DMS 273 treated with DMSO at 0.1 percent for 48 hours (cell line): ENCODE measurements at places on chromosomes 5 and 9.

DNA sequence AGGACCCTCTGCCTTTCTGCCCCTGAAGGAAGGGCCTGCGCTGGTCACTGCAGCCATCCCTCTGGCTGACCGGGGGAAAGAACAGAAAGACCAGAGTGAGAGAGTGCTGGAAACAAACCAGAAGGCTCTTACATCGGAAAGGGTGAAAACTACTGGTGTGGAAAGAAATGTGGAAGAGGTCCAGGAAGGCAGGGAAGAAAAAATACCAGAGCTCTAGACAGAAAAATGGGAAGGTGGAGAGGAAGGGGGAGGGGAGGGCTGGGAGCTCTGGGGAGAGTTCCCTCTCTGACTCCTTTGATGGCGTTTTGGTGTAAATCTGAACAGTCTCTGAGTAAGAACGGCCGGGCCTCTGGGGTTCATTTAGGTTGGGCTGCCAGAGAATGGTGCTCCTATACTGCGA is 47.7 kb downstream of the COL23A1 start:
- DNase-seq: no peak

- DNase-seq: no peak
Measured at GRCh38 chr5:66171349-66172344, 27.5 kb downstream of the SREK1 start.

DNA sequence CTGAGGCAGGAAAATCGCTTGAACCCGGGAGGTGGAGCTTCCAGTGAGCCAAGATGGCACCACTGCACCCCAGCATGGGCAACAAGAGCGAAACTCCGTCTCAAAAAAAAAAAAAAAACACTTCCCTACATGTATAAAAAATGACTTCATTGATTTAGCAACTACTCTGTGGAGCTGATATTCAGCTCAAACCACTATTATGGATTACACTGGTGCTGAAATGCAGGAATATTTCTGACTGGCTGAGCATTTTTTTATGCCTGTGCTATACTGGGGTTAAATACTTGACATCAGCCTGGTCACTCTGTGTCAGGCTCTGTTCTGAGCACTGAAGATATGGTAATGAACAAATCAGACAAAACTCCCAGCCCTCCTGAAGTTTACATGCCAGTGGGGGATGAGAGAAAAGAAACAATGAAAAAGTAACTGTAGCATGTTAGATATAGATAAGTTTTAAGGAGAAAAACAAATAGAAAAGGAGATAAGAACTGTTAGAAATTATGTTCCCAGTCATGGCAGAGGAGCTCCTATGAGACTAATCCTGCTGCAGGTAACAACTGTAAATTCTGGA is 22.6 kb upstream of the TTC39B start:
- no peak for DNase-seq

GRCh38 chr5:13653709-13654108 is 290.8 kb downstream of the DNAH5 start:
- no peak for DNase-seq

GRCh38 chr5:13133951-13134350 is 810.5 kb downstream of the DNAH5 start:
- no peak for DNase-seq

- no peak for DNase-seq
Measured at GRCh38 chr9:129624168-129624759, 1.7 kb upstream of the NTMT1 start.

DNA sequence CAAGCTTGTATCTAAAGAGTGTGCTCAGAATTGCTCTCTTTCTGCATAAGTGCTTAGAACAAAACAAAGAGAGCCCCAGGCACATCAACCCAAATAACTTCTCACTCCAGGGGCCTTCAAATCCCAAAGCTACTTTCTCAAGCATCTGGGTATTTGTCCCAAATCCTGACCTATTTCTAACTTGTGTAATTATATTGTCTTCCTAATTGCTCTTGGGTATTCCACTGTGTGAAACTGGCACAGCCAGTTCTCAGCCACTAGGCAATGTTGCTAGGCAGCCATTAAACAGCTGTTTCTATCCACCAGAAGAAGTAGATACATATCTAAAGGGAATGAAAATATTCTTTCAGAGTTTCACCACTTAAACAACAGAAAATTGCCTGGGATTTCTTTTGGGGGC is 198.8 kb downstream of the PRELID2 start:
- no peak for DNase-seq

DNA sequence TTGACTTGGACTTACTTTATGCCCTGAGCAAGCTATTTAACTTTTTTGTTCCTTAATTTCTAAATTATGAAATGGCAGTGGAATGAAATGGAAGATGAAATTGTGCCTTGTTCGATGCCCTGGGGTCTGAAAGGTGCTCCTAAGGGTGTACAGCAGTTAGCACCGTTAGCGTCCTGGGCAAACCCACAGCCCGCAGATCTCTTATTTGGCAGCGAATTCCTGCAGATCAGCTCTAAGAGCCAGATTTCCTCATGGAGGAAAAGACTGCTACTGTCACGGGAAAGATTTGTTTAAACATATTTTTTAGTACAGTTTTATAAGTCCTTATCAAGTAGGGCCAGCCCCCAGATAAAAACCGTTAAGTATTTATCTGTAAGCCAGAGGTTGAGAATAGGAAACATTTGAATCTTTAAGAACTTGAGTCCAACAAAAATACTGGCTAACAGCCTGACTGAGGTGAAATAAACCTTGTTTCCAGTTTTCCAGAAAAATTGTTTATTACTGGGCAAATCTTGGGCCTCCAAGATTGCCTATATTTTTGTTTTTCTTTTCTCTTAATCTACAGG is 216.5 kb upstream of the DMRT1 start:
- no peak for DNase-seq

- DNase-seq: no peak
Measured at GRCh38 chr5:58987193-58987592, 404.3 kb downstream of the RAB3C start.

GRCh38 chr5:170430866-170431437 is 41.8 kb upstream of the KCNMB1 start:
- peak; percentile 15 for DNase-seq

GRCh38 chr5:96885518-96886338 is 9.4 kb downstream of the ERAP2 start:
- DNase-seq: no peak
